ENCODE measurements at places on chromosomes 5 and 9. TPM values are rescaled to one million over a fixed set of nuclear protein-coding genes. Genes with fewer than 3 reads are reported as not detected.

- DNase-seq = peak; percentile 50
These were observed 1759.5 kb upstream of the C9orf72 start for GRCh38 chr9:29332789-29333188.

DNA sequence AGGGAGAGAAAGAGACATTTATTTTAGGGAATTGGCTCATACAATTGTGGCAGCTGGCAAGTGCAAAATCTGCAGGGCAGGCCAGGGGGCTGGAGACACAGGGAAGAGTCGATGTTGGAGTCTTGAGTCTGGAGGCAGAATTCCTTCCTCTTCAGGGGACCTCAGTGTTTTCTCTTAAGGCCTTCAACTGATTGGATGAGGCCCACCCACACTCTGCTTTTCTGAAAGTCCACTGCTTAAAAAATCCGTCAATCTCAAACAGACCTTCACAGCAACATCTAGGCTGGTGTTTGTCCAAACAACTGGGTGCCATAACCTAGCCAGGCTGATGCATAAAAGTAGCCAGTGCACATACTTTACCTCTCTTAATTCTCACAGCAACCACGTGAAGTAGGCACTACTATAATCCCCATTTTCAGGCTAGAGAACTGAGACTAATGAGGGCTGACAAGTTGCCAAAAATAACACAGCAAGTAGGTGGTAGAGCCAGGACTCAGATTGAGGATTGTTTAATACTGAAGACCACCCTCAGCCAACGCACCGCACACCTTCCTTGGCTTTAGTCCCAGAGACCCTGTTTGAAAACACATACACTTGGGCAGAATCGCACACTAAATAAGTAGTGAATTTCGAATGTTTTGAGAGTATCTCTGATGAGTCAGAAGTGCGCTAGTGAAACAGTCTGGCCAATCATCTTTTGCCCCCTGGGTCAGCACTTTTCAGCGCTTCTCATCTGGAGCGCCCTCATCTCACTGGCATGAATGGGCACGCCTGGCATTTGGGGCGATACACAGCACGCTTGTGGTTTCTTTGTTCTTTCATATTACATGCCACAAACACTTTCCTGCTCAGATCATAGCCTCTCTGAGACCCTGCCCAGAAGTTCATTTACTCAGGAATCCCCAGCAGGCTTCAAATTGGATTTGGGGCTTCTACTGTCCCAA lies 591.4 kb downstream of the CCDC171 start:
- peak; percentile 76 for DNase-seq

DNA sequence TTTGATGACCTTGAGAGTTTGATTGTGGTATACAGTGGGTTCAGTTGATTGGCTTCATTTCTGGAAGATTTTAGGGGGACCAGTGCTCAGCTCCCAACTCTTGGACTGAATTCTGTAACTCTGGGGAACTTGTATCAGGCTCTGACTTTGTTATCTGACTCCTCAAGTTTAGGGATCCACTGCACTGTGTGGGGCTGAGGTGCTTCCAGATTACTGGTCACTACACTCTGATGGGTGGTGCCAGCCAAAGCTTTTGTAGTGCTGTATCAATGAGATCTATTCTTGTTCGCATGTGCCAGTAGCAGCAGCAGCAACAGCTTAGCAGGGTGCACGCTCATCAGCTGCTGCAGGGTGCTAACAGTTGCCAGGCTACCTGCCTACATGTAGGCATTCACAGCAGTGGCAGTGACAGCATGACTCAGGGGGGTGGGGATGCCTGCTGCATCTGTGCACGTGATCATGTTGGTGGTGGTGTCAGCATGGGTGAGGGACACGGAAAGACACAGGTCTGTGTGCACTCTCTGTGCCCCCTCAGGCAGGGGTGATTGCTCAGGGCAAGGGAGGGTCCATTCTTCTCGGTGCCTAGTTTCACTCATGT lies 438.8 kb upstream of the SEMA6A start:
- no peak for DNase-seq

DNA sequence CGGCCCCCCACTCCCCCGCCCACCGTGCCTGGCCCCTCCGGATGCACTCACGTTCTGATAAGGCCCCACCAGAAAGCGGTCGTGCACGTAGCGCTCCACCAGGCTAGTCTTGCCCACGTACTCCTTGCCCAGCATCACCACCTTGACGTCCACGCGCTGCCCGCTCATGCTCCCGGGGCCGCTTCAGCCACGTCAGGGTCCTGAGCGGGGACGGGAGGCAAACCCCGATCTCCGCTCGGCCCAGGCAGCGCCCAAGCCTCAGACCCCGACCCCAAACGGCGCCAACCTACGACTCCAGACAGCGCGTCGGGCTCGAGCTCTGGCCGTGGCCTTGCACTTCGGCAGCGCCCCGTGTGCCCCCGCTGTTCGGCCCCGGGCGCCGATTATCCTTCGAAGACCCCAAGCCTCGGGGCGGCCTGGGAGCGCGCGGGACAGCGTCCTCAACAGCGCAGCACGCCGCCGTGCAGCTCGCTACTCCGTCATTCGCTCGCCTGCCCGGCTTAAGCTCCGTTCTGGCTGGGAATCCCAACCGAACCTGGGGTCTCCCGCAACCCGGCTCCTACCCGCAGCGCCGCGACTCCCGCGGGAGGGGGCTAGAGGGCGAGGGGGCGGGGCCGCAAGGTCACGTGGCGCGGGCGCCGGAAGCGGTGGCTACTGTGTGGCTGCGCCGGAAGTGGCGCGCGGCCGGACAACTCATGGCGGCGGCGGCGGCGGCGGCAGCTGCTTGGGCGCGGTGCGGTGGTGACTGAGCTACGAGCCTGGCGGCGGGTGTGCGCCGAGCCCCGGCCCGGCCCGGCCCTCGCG lies at the start of the genes PRELID1 and RAB24:
PRELID1 (plus strand) TSS at position 679 of the 804 bp plus-strand sequence. CDS start 187 bp downstream, outside the sequence.
RAB24 (minus strand) TSS at position 599 of the 804 bp plus-strand sequence; CDS start at position 168, 431 bp downstream.
- peak; percentile 78 for DNase-seq

DNA sequence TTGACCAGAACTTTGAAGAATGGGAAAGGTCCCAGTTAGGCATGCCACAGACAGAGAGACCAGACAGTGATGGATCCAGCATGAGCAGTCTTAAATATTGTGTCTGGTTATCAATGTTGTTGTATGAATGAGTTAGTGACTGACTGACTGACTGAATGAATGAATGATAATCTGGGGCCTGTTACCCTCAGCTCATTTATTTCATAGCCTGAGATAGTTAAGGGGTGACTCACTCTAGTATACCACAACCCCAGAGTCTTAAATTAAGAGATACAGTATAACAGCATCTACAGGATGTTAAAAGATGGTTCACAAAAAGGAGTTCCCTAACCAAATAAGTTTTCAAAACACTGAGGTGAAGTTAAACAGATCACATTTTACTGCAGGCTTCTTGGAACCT lies 133.5 kb downstream of the SGCD start:
- peak; percentile 6 for DNase-seq

GRCh38 chr5:168672016-168672415 lies 92.8 kb upstream of the PANK3 start:
- no peak for DNase-seq

GRCh38 chr5:1218351-1219080 lies 6.7 kb upstream of the SLC6A18 start:
- no peak for DNase-seq

DNA sequence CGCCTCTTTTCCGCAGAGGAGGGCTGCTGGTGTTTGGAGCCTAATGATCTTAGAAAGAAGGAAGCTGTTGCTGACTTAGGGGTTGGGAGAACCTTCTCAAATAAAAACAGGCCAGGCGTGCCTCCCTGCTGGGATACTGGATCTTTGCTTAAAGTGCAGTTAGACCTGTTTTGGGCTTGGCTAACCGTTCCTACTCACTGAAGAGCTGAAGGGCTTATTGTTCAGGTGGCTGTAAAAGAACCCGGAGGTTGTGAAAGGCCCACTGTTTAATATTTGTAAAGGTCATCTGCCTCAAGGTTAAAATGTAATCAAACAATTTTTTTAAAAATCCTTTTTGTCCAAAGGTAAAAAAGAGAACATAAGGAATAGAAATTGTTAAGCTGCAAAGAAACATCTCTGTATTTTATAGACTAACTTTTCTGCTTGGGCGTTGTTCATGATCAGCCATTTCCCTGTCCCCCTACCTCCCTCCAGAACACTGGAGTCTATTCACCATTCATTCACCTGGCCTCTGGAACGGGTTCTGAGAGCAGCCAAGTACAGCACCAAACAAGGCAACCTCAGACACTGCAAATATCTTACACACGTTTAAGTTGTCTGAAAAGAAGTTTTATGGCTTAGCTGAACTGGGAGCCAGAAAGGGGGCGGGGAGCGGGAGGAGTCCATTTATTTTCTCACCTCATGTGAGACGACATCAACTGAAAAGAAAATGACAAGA lies 18.6 kb upstream of the MTMR12 start:
- DNase-seq = no peak

DNA sequence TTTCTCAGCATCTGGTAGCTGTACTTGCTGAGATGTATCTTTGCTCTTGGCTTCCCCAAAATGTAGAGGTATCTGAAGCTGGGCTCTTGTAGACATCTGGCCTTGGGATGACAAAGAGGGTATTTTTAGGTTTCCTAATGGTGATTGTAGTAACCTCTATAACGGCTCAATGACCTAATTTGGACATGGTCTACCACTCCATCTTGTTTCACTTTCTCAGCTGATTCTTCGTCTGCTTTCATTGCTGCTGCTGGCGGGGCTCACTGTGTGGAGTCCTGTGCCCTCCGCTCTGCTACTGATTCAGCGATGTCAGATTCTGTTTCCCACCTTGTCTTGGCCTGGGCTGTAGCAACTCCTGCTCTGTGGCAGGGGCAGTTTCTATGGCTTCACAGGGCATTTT lies 12.7 kb upstream of the MARCHF11 start:
- DNase-seq = no peak

DNA sequence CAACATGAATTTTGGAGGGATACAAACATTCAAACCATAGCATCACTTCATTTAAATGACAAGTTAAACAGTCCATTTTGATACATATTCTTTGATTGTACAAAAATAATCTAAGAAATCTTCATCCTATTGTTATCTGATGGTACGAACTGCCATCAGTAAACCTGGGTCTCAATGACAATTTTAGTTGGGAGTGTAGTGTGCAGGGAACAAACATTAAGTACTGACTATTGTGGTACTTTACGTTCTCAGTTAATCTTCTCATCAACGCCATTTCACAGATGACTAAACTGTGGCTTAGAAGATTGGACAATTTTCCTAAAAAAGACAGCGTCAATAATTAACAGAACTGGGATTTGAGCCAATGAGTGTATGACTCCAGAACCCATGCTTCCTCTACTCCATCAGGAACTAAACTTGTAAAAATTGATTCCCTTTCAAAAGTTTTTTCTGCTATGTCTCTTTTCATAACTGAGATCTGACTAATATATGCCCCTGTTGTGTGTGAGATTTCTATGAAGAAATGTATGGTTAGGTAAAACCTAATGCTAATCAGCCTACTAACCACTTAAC lies 21.1 kb downstream of the TNPO1 start:
- peak; percentile 18 for DNase-seq

DNA sequence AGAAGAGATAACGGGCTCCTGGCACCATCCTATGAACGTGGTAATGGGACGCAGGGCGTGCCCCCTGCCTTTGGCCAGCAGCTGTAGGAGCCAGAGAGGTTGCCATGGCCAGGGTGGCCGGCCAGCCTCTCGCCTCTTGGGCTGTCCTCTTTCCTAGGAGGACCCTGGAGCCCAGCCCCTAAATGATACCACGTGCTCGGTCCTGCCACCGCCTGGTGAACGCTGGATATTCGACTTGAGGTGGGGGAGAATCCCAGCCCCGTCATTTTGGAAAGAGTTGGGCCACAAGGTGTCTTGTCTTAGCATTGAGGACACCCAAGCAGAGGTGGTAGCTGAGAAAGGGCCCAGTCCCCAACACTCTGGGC lies 391 bp upstream of the NRG2 start:
- DNase-seq = no peak

- no peak for DNase-seq
These were observed 2001.6 kb upstream of the CDH9 start for GRCh38 chr5:29039994-29040393.

GRCh38 chr5:172533058-172533398 lies 78.7 kb upstream of the SH3PXD2B start:
- no peak for DNase-seq

GRCh38 chr9:128577206-128577605 lies 24.8 kb downstream of the SPTAN1 start:
- no peak for DNase-seq

DNA sequence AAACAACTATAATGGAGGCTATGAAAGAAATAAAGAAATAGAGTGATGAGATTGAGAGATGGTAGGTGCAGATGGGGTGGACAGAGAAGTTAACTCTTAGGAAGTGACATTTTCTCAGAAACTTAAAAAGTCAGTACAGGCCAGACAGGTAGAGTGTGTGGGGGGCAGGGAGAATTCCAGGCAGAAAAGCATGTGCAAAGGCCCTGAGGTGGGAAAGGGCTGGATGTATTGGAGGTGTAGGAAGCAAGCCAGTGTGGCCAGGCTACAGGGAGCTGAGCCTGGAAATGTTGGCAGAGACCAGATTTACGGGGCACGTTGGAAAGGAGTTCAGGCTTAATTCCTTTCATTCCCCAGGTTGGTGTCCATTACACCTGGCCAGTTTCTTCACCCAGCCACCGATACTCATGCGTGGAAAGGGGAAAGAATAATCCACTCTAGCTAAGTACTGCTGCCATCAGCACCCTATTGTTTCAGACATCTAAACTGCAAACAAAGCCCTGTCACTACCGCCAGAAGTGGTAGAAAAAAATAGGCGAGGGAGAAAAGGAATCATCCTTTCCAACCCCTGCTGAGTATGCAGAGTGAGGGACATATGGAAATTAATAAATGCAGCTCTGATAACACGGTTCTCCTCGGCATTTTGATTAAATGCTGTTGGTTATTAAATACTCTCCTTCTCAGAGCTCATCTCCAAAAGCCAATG lies 116.8 kb upstream of the GPR151 start:
- DNase-seq = no peak

GRCh38 chr5:14177634-14178033 lies 34.5 kb downstream of the TRIO start:
- peak; percentile 32 for DNase-seq

DNA sequence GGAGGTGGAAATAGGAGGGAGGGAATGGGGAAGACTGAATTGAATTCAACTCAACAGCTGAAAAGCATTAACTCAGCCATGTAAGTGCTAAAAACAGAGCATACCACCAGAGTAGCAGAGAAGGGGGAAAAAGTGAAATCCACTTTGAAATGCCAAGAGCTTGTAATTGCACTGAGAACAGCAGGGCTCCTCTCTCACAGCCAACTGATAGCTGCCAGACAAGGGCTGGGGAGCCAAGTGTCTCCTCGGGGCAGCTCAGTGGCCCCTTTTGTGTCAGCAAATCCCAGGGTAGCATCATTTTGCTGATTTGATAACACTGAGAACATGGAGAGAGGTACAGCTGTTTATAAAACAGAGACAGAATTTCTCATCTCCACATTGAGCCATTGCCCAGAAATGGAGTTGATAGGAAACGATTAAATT lies 182.5 kb downstream of the FRMD3 start:
- no peak for DNase-seq

The ELL2 gene
- total RNA-seq = 238 TPM

The SOX30 gene
- 0.22 TPM for total RNA-seq

The IL9 gene
- not detected for total RNA-seq

The FREM1 gene
- total RNA-seq = 0.02 TPM

The ALDOB gene
- total RNA-seq = not detected

The CHSY3 gene
- total RNA-seq = 0.02 TPM

The IFNA13 gene
- total RNA-seq = not detected

The SLC6A18 gene
- not detected for total RNA-seq

The GABRA6 gene
- total RNA-seq = not detected

The TBC1D9B gene
- total RNA-seq = 43.5 TPM

The FOXI1 gene
- not detected for total RNA-seq

The IFNA2 gene
- total RNA-seq = not detected

The PCDHB2 gene
- total RNA-seq = 2.1 TPM

Data from M059J (cell line).